ENCODE measurements at places on chromosomes 11 and 22.
A peak's percentile ranks its signal among the peaks of the same experiment; 100 is the strongest.

- DNase-seq, result peak; percentile 21
Observed at GRCh38 chr11:87719326-87720073, 455.7 kb downstream of the RAB38 start.

DNA sequence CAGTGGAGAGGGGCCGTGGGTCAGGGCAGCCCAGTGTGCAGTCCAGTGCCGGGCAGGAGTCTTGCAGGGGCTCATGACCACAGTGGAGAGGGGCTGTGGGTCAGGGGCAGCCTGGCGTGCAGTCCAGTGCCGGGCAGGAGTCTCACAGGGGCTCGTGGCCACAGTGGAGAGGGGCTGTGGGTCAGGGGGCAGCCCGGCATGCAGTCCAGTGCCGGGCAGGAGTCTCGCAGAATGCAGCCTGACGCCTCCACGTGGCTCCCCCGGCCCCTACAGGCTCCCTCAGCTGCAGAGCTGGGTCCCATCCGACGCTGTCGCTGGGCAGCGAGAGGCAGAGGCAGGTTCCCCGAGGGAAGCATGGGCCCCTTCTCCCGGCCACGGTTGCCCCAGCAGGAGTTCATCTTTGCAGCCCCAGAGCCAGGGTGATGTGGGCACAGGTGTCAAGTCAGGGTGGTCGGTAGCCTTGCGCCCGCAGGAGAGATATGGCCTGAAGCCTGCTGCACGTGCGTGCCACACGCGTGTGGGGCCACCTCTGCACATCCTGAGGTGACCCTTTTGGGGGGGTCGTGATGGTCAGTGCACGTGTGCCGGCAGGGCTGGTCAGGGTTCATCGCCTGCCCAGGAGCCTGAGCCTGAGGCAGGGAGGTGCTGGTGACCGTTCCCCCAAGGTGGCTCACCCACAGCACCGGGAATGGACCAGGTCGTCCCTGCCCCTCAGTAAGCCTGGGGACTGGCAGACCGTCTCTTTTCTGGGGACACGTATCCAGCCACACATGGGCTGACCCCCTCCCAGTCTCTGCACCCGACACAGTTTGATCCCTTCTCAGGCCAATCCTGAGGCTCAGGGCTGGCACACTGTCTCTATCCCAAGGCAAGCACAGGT, 2.9 kb downstream of the IFITM5 start:
- DNase-seq, result no peak

DNA sequence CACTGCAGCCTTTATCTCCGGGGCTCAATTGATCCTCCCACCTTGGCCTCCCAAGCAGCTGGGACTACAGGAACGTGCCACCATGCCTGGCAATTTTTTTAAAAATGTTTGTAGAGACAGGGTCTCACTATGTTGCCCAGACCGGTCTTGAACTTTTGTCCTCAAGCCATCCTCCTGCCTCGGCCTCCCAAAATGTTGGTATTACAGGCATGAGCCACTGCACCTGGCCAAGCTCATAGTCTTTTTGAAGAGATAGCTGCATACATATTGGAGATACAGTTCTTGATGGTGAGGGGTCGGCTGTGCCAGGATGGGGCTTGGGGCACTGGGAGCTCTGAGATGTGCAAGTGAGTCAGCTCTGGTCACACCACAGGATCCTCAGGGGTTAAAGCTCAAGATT, 53.2 kb downstream of the CHRDL2 start:
- no peak for DNase-seq

DNA sequence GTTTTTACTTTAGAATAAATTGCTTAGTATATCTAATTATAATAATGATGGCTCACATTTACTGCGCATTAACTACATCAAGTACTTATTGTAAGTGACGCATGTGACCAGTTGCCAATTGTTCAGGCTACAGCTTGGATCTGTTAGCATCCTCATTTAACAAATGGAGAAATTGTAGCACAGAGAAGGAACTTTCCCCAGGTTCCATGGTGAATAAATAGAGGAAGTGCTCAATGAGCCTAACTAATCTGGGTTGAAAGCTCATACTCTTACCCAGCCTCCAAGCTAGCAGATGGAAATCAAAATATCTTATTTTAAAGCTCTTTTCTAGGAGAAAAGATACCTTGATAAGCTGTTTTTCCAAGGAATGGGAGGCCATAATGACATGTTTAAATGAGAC, 19.8 kb downstream of the MMP27 start:
- DNase-seq, result no peak

DNA sequence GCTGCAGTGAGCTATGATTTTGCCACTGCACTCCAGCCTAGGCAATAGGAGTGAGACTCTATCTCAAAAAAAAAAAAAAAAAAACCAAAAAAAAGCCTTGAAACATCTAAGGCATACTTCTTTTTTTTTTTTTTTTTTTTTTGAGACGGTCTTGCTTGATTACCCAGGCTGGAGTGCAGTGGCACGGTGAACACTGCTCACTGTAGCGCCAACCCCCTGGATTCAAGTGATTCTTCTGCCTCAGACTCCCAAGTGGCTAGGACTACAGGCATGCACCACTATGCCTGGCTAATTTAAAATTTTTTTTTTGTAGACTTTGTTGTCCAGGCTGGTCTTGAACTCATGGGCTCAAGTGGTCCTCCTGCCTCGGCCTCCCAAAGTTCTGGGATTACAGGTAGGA, 19.5 kb downstream of the ARFGAP3 start:
- DNase-seq, result no peak

DNA sequence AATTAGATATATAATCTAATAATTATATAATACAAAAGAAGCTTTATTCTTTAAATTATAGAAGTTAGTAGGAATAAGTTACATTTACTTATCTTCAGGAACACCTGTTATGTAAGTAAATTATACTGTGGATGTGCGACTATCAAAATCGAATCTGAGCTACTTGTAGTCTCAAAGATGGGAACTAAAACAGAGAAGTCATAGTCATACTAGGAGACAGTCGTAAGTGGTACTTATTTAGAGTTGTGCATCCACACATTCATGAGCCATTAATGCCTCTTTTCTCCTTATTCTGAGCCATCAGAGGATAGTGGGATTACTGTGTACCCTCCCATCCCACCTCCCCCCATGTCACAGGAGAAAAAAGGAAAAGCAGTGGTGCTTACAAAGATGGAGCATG, 114.4 kb downstream of the CADM1 start:
- no peak for DNase-seq

DNA sequence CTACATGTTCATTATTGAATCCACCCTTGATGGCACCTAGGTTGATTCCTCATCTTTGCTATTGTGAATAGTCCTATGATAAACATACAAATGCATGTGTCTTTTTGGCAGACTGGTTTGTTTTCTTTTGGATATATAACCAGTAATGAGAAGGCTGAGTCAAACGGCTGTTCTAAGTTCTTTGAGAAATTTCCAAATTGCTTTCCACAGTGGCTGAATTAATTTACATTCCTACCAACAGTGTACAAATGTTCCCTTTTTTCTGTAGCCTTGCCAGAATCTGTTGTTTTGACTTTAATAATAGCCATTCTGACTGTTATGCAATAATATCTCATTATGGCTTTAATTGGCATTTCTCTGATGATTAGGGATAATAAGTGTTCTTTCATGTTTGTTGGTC, 184.9 kb downstream of the CASP12 start:
- no peak for DNase-seq

- peak; percentile 10 for DNase-seq
Observed at GRCh38 chr11:15006139-15006759, 34.1 kb upstream of the CALCA start.

DNA sequence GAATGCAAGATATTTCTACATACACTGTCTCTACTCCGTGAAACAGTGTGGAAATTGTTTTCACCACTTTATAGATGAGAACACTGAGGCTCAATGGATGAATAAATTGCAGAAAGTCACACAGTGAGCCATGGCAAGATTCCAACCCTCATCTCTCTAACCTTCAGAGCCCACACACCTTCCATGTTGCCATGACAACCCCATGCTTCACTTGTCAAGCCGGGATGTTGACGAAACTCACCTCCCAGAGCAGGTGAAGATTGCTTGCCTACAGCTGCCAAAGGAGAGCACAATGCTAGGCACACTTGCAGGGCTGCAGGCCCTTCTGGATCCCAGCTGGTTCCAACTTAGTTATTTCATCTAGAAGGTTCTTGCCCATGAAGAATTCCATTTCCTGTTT, 71.4 kb upstream of the SEZ6L start:
- DNase-seq, result no peak

- DNase-seq, result no peak
Observed at GRCh38 chr22:47192651-47193437, 430.4 kb downstream of the TBC1D22A start.

GRCh38 chr22:49294656-49295464, 532.8 kb downstream of the BRD1 start:
- no peak for DNase-seq

DNA sequence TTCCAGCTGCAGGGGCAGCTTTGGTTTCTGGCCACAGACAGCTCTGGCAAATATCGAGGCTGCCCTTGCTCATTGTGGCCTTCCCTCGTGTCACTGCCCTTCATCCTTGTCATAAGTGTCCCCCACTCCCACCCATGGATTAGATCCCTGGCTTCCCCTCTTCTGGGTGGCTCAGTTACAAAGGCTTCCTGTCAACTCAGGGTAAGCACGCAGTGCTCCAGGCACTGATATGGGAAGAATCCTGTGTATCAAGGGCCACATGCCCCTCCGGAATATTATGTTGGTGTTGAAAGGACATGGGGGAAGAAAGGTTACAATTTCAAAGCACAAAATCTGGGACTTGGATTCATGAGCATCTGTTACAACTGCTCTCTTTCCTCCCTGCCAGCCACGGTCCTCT, 128.1 kb downstream of the DBX1 start:
- peak; percentile 70 for DNase-seq

DNA sequence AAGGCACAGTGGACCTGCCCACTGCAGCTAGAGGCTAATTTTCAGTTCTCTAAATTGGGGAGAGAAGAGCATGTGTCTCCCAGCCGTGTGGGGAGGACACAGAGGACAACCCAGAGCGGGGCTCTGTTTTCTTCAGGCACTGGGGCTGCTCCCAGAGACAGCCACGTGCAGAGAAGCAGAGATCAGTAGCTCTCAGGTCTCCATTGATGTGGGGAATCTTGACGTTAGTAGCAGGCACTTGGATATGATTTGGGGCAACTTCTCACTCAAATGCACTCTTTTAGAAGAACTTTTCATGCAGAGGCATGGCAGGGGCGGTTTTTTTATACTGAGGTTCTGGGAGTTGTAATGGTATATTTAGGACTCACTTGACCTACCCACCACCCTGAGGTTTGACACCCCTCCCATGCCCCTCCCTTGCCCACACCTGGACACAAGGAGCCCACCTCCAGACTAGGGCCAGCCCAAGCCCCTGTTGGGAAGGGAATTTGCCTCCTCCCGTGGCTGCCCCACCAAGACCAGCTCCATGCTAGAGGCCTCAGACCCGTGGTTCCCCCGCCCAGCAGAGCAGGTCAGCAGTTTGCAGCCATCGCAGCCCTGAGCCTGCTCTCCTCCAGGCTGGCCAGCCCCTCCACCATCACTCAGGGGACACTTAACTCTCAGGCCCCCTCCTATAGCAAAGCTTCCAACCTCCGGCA, 94.2 kb upstream of the RTL6 start:
- no peak for DNase-seq

GRCh38 chr11:30631148-30631547, 45.0 kb upstream of the MPPED2 start:
- DNase-seq, result no peak

- no peak for DNase-seq
Observed at GRCh38 chr11:46895821-46896220, 22.5 kb downstream of the LRP4 start.

DNA sequence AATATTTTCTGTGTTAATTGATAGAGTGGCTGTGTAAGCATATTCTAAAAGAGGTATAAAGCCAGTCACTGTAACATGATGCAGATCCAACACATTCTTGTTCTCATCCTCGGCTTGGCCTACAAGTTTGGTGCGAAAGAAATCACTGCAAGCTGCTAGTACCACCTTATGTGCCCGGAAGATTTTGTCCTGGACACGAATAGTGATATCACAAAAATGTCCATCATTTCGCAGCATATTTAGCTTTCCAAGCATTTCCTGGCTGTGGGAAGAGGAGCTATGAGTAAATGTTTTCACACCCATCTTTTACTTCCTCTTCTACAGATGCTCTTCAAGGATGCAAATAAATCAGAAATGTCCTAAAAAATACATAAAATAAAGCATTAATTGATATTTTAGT, 53.1 kb downstream of the ZBTB44 start:
- no peak for DNase-seq

- no peak for DNase-seq
Observed at GRCh38 chr22:48347311-48347710, 1480.4 kb downstream of the BRD1 start.

- DNase-seq, result no peak
Observed at GRCh38 chr11:133249065-133249464, 283.2 kb downstream of the OPCML start.

DNA sequence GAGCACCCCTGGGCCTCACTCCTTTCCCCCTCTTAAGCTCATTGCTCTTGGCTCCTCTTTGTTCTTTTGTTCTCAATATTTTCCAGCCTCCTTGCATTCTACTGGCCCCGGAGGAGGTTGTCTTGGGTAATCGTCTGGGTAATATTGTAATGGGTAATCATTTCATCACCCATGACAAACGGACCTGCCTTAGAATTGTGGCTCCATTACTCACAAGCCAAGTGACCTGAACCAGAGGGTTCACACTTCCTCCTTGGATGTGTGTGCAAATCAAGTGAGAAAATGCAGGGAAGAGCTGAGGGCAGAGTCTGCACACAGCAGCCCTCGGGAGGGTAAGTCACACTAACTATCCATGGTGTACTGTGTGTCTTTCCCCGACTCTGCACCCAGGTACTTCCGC, 305.0 kb downstream of the BUD13 start:
- peak; percentile 3 for DNase-seq

GRCh38 chr11:126214441-126214840, 2.9 kb downstream of the FAM118B start:
- DNase-seq, result no peak

GRCh38 chr11:70556884-70557741, 158.8 kb downstream of the CTTN start:
- peak; percentile 14 for DNase-seq

DNA sequence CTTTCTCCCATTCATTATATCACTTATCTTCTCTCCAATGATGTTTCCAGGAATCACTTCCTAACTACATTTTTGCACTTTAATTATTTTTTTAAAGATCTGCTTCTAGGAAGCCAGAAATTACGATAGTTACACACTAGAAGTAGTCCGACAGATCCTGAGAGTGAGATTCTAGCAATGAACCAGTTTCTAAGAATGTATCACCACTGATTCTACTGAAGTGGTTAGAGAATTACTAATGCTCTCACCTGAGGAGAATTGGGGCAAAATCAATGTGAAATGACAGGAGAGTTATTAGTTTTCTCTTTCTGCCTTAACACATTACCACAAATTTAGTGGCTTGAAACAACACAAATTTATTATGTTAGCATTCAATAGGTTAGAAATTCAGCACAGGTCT, 241.2 kb downstream of the CASP12 start:
- DNase-seq, result no peak

GRCh38 chr11:117319214-117319840, 3.3 kb upstream of the BACE1 start:
- no peak for DNase-seq

- no peak for DNase-seq
Observed at GRCh38 chr11:102780491-102780918, at the start of gene MMP10. Gene MMP10, minus strand, starts transcription at chr11:102780628. Its CDS starts 37 bp downstream, at chr11:102780591.
